ENCODE measurements at places on chromosomes 4 and X.

DNA sequence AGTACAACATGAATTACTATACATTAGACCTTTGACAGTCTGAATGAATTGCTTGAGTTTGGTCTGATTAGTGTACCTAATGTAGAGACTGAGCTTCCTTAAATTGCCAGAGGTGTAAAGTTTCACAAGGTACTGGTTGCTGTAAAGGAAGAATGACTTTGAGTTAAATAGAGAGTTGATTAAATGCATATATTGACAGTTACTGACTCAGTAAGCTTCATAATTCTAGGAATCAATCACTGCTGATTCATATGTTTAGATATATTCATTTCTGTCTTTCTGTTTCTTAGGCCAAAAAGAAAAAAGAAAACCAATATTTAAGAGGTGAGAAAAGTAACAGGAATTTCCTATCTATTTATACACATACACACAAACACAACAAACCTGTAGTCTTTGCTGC is 16.2 kb upstream of the ART3 start:
- DNase-seq: no peak

GRCh38 chrX:73799888-73800287 is 236.9 kb downstream of the CHIC1 start:
- DNase-seq: no peak

- DNase-seq: no peak
These were observed 4.1 kb downstream of the BMX start for GRCh38 chrX:15504661-15505060.

DNA sequence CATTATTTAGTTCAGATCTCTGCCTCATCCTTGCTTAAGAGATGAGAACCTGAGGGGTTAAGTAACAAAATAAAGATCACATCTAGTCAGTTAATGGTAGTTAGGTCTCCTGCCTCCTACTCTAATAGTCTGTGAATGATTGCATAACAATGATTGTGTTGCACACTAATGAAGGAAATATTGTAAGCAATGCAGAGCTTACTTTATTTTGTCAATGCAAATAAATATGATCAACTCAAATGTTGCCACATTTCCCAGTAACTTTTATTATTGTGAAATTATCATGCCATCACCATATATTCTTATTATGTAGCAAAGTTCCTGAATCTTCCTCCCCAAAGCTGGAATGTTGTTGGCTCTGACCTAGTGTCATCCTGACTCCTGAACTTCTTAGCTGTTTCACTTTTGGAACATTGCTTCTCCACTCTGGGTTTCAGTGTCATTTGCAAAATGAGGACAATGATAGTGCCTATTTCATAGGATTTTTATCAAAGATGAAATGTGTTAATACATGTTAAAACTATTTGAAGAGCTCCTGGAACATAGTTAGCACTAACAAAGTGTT is 17.0 kb upstream of the GABRA4 start:
- no peak for DNase-seq

DNA sequence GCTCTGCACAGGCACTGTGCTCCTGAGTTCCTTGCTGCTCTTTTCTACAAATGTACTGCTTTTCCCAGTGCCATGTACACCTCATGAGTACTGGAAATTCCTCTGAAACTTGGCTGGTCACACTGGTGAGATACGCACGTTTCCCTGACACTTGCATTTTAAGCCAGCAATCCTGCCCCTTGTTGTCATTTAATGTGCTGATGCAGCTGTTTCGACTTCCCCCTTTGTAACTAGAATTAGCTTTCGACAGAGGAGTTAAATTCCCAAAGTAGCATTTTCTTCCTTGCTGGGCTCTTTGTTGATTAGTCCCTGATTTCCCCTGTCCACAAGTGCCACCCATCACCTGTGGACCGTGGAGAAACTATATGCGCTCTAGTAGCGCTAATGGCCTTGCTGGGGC is 77.5 kb downstream of the IQCM start:
- no peak for DNase-seq

DNA sequence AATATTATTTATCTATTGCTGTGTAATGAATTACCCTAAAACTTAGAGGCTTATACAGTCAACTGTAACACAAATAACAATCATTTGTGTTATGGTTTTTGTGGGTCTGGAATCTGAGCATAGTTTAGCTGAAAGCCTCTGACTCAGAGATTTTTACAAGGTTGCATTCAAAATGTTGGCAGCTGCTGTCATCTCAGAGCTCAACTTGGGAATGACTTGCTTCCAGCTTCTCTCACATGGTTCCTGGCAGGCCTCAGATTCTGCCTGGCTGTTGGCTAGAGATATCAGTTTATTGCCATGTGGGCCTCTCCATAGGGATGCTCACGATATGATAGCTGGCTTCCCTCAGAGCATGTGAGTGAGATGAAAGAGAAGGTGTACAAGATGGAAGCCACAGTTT is 70.2 kb upstream of the BRWD3 start:
- DNase-seq: no peak

DNA sequence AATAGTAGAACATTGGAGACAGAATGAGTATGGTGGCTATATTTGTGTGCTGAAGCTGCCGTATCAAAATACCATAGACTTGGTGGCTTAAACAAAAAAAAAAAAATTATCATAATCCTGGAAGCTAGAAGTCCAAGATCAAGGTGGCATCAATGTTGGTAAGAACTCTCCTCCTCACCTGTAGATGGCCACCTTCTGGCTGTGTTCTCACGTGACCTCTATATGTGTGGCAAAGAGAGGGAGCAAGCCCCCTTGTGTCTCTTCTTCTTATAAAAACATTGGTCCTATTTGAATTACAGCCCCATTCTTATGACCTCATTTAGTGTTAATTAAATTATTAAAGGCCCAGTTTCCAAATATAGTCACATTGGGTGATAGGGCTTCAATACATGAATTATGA is 1640.9 kb upstream of the PCDH7 start:
- DNase-seq: no peak

DNA sequence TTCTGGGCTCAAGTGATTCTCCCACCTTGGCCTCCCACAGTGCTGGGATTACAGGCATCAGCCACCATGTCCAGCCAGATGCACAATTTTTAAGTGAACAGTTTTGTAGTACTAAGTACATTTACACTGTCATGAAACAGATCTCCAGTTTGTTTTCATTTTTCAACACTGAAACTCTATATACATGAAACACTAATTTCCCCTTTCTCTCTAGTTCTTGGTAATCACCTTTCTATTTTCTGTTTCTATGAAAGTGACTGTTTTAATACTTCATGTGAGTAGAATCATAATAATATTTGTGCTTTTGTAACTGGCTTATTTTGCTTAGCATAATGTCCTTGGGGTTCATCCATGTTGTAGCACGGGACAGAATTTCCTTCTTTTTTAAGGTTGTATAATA is 237.4 kb downstream of the CAMK2D start:
- DNase-seq: no peak

- no peak for DNase-seq
These were observed 173.9 kb downstream of the PDGFRA start for GRCh38 chr4:54402880-54403480.

- no peak for DNase-seq
These were observed 404.7 kb upstream of the GNPDA2 start for GRCh38 chr4:45131020-45131419.

GRCh38 chr4:24980064-24980690 is 50.6 kb downstream of the LGI2 start:
- DNase-seq: no peak

- DNase-seq: no peak
These were observed 144.1 kb downstream of the MGST2 start for GRCh38 chr4:139809757-139810140.

- no peak for DNase-seq
These were observed 13.2 kb downstream of the IQSEC2 start for GRCh38 chrX:53268173-53268572.

DNA sequence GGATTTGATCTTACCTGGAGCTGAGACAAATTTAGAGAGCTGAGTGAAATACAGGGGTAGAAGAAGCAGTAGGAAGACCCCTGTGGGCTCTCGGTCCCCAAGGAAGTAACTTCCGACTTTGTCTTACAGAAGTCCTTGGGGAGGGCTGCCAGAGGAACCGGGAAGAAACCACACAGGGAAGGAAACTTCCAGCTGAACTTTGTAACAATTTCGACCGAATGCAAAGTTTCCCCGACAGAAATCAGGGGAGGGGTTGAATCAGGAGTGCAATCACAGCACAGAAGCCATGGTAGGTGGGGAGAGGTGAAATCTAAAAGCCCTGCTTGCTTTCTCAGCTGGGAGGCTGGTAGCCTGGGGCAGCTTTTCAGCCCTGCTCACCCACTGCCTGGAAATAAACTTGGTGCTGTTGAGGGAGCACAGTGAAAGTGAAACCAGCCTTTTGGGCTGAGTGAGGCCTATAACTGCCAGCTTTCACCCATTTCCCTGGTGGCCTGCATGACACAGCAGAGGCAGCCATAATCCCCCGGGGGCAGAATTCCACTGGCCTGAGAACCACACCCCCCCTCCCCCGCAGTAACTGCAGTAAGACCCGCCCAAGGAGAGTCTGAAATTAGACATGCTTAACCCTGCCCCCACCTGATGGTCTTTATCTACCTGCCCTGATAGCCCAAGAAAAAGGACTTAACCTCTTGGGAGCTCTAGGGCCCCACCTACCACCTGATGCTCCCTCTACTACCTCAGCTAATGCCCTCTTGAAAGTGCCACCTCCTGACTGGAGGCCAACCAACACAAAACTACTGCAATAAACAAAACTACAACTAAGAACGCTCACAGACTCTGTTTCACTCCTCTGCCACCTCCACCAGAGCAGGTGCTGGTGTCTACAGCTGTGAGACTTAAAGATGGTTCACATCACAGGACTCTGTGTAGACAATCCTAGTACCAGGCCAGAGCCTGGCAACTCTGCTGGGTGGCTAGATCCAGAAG is 248.2 kb downstream of the PARM1 start:
- DNase-seq: no peak

DNA sequence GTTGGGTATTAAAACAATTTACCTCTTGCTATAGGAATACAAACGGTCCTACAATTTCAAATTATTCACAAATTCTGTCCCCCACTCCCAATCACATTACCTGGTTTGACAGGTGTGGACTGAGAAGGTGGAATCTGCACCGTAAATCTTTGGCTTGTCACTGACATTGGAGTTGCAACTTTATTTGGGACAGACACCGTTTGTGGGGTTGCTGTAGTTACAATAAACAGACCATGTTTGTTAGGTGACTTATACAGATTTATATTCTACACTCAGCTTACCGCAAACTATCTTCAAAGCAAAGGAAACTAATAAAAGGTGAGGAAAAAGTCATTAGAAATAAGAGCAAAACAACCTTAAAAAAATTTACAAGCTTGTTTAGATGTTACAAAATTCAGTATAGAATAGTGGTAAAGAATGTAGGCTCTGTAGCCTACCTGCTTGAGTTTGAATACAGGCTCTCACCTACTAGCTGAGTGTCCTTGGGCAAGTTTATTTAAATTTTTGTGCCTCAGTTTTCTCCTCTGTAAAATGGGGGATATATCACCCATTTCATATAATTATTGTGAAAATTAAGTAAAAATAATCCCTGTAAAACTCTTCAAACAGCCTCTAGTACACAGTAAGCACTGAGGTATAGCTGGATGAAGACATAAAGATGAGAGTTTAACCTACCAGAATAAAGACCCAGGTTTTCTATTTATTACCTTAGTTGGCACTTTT is 6.1 kb downstream of the TAF9B start:
- no peak for DNase-seq

- no peak for DNase-seq
These were observed 2.9 kb downstream of the GYG2 start for GRCh38 chrX:2831471-2832228.

DNA sequence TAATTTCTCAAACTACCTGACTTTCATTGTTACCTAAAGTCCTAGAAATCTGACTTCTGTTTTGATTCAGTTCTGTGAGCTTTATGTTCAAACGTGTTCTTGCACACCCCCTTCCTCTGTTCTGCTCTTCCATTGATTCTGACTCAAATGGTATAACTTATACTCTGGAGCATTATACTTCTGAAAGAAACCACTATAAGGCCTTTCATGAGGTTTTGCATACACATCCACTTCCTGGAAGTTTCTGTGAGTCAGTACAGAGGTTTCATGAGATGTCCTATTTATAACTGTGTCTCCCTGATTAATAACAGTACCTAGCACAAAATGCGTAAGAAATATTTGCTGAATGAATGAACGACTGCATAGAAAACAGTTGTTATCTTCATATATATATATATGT is 540.2 kb upstream of the CT83 start:
- DNase-seq: no peak

GRCh38 chr4:2574009-2574408 is 37.6 kb downstream of the FAM193A start:
- no peak for DNase-seq

DNA sequence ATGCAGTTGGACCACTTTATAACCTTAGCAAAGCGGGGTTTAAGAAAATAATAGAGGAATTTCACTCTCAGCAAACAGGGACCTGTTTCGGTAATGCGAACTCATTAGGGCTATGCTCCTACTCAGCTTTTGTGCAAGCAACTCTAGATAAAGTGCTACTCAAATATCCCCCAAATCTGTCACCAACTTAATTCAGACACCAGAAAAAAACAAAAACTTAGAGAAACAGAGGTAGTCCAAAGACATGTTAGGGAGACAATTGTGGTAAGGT is 123.0 kb downstream of the CAMK2D start:
- no peak for DNase-seq

- no peak for DNase-seq
These were observed 1.4 kb upstream of the HHIP start for GRCh38 chr4:144644368-144645101.
